Left hindlimb (tissue), 1 donor: ENCODE measurements at places on chromosomes 2 and 18.

DNA sequence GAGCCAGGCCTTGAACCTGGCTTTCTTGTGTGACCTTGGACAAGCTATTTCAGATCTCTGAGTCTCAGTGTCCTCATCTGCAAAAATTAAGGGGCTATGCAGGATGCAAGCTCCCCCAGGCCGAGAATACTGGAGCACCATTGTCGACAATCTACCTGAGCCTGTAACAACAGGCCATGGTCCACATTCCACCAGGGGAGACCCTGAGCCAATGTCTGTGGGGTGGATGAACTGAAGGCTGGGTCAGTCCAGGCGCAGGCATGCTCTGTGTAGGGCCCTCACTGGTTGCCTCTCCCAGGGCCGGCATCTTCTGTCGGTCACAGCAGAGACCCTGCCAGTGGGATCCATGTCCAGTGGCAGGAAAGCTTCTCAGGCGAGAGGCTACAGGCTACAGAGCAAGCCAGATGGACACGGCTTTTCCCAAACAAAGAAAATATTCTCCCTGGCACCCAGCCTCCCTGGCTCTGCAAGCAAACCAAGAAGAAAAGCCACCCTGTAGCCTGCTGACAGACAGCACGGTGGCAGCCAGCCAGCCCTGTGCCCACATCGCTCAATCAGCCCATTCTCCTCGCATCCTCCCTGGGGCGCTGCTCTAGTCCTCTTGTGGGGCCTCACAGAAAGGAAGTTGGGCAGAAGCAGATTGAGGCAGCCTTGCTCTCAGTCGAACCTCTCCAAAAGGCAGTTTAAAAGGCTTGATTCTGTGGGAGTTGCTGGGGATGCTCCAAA is 48.7 kb upstream of the FZD7 start:
- peak; percentile 70 for DNase-seq

- no peak for DNase-seq
Observed at GRCh38 chr2:224802407-224802806, 86.2 kb upstream of the CCDC195 start.

DNA sequence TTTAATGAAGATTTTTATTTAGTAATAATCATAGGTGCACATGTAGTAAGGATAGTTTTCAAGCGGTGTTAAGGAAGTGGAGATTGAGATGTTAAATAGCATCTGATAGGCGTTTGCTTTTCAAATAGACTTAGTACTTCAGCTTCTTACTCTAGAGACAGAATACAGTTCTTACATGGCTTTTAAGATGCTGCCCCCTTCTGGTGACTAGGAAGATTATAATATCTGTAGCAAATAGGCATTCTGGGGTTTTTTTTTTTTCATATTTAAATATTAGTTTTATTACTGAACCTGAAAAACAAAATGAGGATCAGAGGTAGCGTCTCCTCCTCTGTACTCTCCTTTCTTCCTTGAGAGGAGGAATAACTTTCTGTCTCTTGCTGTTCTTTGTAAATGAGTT is 100.2 kb downstream of the AGAP1 start:
- DNase-seq: no peak

DNA sequence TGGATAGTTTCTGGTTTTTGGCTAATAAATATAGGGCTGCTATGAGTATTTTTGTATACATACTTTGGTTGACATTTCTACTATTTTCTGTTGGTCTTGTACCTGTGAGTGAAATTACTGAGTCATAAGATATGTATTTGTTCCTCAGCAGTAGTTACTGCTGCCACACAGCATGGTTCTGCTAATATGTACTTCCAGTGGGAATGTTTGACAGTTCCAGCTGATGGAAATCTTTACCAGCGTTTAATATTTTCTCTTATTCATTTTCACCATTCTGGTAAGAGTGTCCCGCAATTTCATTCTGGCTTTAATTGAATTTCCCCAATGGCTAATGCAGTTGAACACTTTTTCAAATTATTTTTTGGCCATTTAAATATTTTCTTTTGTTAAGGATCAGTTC is 57.9 kb upstream of the IL1R1 start:
- DNase-seq: no peak

DNA sequence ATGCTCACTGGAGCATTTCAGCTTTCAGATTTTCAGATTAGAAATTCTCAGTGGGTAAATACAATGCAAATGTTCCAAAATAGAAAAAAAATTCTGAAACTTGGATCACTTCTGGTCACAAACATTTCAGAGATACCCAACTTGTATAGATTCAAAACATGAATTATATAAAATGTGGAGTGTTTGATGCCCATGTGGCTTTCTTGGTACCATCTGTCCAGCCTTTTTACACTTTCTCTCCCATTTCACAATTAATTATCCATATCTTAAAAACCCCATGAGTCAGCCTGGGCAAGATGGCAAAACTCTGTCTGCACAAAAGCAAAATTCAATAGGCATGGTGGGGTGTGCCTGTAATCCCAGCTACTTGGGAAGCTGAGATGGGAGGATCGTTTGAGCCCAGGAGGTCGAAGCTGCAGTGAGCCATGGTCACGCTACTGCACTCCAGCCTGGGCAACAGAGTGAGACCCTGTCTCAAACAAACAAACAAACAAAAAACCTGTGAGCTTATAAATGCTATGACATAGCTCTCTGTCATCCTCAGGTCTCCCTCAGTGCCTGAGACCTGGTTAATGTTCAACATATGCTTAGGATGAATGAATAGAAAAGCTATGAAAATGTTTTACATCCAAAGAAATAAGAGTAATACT is 146.3 kb upstream of the TTC39C start:
- no peak for DNase-seq

DNA sequence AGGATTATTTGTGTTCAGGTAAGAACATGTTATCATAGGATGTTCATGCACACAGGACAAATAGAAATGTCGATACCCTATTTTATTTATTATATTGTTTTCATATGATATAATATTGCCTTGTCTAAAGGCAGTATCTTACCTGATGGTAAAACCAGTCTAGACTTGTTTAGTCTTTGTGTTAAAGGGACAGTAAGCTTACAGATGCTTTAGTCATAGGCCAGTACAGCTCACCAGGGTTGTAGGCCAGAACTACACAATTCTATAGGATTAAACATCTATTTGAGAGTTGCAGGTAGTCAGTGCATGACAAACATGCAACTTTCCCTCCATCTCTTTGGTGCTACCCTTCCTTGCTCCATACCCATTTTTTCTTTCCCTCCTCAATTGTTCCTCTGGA is 158.5 kb downstream of the GALNT3 start:
- DNase-seq: no peak

DNA sequence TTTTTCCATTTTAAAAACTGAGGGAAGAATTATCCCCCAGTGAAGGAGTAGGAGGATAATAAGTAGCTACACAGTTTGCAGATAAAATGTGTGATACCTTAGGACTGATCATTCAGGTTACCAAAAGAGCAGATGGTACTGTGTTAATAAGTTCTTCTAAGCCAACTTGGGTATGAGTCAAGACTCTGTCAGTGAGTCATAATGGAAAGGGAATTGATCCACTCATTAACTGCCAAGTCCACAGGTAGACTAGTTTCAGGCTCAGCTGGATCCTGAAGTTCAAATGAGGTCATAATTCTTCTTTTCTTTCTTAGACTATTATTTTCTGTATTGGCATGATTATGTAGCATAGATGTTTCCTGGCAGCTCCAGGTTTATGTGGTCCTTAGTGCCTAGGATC is 142.4 kb upstream of the ALPP start:
- no peak for DNase-seq
